ENCODE measurements at places on chromosomes 6 and 20.
A peak's percentile ranks its signal among the peaks of the same experiment; 100 is the strongest.

DNA sequence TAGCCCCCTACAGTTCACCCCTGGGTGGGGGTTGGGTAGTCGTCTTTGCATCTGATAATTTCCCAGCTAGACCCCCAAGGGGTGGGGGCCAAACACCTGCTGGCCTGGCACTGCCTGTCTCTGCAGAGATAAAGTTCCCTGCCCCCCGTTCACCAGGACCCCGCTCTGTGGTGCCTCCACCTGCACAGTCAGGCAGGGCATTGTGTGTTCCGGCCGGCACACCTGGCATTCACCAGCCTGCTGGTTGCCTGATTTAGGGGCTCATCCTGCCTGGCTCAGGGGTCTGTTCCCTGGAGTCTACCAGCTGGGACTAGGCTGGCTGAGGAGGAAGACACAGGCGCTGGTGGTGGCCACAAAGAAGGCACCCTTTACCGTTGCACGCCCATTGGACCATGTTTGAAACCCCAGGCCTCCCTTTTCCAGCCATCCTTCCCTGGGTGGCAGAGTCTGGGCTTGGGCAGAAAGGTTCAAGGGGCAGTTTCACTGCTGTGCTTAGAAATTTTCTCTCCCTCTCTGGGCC lies 30.8 kb upstream of the SCRT2 start:
- no peak for DNase-seq

GRCh38 chr6:167130008-167130677 lies 7.2 kb downstream of the CCR6 start:
- DNase-seq = no peak

DNA sequence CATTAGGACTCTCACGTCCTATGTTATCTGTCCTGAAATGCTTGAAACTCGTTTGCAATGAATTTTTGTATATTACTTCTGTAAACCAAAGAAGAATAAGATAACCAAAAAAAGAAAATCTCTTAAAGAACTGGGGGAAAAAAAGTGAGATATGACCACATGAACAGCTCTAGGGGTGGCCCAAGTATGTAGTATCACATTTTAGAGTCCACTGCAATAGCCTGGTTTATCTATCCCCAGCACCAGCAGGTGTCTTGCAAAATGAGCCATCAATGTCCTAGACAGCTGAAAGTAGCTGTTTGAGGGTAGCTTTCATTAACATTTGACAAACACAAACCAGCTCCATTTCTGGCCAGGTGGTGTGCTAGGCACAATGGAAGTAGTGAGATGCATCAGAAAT lies 102.8 kb downstream of the PXDC1 start:
- no peak for DNase-seq

GRCh38 chr20:6480328-6481200 lies 286.9 kb upstream of the BMP2 start:
- DNase-seq = no peak

- DNase-seq = no peak
Observed at GRCh38 chr6:13461307-13461706, 26.1 kb downstream of the GFOD1 start.

- peak; percentile 42 for DNase-seq
Observed at GRCh38 chr20:34581341-34582184, 23.0 kb downstream of the MAP1LC3A start.

GRCh38 chr6:35295521-35296315 lies 1.9 kb upstream of the DEF6 start:
- no peak for DNase-seq

- DNase-seq = no peak
Observed at GRCh38 chr6:116362276-116362675, 8.5 kb upstream of the DSE start.

- no peak for DNase-seq
Observed at GRCh38 chr6:69096681-69097080, 461.6 kb downstream of the ADGRB3 start.

- no peak for DNase-seq
Observed at GRCh38 chr6:25553502-25553901, 98.5 kb upstream of the SCGN start.

DNA sequence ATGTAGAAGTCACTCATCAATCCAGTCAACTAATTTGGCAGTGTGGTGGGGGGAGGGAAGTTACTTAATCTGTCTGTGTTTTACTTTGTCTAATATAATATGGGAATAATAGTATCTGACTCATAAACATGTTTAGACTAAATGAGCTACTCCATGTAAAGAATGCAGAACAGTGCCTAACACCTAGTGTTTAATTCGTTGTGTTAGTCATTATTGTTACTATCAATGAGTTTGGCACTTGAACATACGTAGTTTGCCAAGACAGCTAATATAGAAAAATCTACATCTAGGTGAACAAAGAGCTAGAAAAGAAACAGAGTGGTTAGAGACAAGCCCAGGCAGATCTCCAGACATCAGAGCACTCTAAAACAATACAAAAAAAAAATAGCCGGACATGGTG lies 49.1 kb downstream of the IRAK1BP1 start:
- DNase-seq = no peak

GRCh38 chr20:63416631-63417030 lies 55.5 kb upstream of the CHRNA4 start:
- DNase-seq = no peak

DNA sequence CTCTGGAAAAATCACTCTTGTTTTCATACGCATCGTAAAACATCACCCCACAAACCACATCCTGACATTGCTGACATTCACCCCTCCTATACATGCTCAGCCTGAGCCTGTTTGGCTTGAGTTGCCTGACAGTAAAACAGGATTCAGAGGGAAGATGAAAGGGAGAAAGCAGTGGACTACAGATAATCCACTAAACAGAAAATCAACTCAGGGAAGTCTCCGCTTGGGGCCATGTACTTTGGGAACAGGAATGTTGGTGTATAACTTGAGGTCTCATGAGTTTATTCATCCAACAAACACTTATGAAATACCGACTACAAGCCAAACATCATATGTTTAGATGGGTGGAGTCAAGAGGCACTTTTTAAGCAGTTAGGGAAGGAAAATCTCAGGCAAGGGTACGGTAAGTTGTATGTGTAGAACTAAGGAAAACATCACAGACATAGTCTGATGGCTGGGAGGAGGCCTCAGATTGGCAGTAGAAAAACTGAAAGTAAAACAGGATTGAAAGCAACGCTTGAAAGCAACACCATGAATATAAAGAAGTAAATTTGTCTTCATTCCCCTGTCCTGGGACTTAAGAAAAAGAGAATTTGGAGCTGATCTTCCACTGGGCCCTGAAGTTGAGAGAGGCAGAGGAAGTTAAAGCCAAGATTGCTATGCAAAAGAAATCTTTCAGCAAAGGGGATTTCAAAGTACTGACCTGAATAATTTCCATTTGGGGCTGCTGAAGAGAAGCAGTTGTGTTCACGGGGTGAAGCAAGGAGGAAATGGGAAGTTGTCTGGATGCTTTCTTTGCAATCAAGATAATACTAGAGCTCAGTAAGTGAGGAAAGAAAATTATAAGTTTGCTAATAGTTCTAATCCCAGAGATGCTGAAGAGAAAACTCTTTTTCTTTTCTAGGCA lies 28.8 kb downstream of the PDE7B start:
- peak; percentile 19 for DNase-seq

DNA sequence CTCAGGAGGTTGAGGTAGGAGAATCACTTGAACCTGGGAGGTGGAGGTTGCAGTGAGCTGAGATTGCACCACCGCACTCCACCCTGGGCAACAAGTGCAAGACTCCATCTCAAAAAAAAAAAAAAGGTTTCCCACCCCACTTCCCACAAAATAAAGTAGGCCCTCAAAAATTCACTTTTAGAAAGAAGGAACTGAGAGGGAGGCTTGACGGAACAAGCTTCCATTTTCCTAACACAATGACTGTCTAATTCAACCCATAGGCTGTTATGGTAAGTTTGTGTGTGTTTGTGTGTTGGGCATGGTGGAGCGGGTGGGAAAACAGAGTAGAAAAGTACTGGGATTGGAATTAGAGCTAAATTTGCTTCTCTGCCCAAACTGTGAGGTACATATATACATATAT lies 98.4 kb upstream of the MAN1A1 start:
- DNase-seq = no peak

GRCh38 chr20:1396702-1397101 lies 3.8 kb upstream of the FKBP1A start:
- DNase-seq = no peak

GRCh38 chr6:111449129-111449528 lies 33.9 kb downstream of the REV3L start:
- DNase-seq = no peak

DNA sequence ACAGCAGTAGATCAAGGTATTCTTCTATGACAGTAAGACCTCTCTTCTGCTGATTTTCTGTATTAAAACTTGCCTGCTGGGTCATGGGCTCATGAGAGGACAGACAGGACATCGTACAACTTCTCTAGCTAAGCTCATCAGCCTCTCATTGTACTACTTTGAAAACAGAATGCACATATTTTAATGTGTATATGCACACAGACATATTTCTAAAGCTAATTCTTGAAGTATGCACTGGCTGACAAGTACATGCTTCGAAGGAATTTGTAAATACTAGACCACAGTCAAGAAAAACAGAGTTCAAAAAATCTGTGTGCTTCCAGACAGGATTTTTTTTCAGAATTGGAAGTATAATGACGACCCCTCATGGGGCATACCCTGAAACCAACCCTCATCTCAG lies 81.7 kb upstream of the CD83 start:
- no peak for DNase-seq

DNA sequence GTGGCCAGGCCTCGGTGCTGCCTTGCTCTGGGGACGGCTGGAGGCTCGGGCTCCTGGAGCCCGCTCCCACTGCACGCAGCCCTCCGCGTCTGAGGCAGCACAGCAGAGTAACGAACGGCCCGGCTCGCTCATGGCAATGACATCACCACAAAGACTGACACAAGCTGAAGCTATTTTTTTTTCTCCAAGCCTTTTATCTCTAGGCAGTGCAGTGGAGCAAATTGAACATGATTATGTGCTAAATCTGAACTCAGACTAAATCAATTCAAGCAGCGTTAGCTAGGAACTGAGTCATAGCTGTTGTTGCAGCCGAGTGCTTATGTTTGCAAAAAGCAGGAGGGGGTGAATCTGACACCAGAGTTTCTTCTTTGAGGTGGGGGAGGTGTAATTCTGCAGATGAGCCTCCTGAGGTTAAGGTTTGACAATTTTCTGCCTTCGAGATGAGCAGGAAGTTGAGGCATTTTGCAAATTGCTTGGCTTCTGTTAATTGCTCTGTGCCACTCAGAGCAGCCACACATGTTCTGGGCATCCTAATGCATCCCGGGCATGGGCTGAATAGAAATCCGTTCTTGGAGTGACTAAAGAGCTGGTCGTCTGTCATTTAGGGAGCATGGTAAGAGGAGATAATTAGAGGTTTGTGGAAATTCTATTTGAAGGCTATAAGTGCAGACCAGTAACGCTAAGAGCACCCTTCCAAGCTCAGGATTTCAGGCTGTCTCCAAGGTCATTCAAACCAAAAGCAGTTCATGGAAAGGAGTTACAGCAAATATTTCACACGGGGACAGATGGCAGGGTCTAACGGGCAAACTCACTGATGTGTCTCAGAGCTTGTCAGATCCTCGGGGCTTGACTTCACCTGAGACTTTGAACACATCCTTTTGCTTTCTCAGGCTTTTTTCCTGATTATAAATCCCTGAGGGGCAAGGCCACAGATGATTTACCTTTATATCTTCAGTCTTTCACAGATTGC lies 155.1 kb upstream of the ENPP5 start:
- no peak for DNase-seq

GRCh38 chr6:14729129-14729871 lies 516.6 kb upstream of the JARID2 start:
- DNase-seq = no peak

DNA sequence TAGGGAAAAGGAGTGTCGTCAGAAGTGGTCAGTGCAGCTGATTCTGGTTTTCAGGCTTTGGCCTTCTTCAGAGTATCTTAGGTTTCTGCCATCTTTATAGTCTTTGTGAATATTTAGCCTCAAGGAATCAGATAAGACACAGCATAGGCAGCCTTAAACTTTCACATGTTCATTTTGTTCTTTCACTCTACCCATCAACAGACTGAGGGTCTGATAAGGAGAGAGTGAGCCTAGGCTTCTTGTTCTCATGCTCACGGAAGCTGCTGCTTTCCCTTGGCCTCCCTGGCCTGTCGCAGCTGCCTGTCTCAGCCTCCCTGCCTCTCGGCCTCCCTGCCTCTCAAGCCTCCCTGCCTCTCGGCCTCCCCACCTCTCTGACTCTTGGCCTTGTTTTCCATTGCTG lies 20.1 kb downstream of the RTF2 start:
- DNase-seq = no peak

- no peak for DNase-seq
Observed at GRCh38 chr20:13180986-13181889, 39.8 kb upstream of the ISM1 start.

DNA sequence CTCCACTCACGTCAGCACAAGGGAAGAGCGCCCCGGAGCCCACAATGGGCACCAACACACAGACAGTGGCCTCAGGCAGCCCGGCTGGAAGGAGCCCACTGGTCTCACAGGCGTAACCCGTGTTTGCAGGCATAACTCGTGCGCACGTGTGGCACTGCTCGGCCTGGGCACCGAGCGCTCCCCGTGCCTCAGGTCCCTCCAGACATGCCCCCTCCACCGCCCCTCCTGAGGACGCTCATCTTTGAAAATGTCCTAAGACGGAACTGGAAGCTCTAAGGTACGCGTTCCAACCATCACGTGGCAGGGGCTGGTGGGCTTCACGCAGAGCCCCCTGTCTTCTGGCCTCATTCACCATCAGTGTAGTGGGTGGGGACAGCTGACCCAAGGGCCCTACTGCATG lies 44.6 kb downstream of the SSR1 start:
- no peak for DNase-seq

GRCh38 chr20:57451795-57452661 lies 60.8 kb downstream of the RBM38 start:
- no peak for DNase-seq

GRCh38 chr20:32244150-32244823 lies 33.2 kb upstream of the KIF3B start:
- DNase-seq = no peak

- DNase-seq = no peak
Observed at GRCh38 chr6:126030045-126030444, 43.7 kb downstream of the TRMT11 start.

GRCh38 chr6:88441346-88441745 lies 275.2 kb upstream of the CNR1 start:
- no peak for DNase-seq

DNA sequence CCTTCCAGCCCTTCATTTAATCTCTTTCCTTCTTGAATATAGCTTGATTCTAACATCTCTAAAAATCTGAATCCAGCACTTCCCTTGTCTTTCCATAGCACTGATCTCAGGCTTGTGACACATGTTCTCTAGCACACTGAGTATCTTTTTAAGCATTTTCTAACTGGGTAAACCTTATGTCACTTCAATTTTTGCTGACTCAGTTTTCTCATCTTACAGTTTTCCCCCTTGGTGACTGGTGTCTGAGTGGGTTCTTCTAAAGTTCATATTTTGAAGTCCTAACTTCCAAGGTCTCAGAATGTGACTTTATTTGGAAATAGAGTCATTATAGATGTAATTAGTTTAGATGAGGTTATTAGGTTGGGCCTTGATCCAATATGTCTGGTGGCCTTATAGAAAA lies 153.9 kb downstream of the PAK5 start:
- DNase-seq = no peak

DNA sequence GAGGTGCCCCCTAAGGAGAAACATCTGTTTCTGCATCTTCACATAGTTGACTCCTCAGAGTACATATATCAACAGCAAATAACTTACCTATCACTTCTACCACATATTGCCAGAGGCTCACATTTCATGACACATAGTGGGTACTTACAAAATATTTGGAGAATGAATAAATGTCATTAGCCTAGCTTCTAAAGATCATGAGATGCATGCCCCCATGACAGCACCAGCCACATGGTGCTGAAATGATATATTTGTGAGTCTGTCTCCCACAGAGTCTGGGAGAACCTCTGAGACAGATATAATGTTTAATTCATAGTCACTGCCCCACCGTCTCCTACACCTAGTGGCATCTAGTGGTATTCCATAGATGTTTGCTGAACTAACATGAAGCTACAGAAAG lies 555.6 kb downstream of the KIF16B start:
- DNase-seq = no peak

Data from hepatic stellate cell (primary cell).